Right hindlimb (tissue), 1 donor: ENCODE measurements at places on chromosomes 5 and 9.
A peak's percentile ranks its signal among the peaks of the same experiment; 100 is the strongest.

DNA sequence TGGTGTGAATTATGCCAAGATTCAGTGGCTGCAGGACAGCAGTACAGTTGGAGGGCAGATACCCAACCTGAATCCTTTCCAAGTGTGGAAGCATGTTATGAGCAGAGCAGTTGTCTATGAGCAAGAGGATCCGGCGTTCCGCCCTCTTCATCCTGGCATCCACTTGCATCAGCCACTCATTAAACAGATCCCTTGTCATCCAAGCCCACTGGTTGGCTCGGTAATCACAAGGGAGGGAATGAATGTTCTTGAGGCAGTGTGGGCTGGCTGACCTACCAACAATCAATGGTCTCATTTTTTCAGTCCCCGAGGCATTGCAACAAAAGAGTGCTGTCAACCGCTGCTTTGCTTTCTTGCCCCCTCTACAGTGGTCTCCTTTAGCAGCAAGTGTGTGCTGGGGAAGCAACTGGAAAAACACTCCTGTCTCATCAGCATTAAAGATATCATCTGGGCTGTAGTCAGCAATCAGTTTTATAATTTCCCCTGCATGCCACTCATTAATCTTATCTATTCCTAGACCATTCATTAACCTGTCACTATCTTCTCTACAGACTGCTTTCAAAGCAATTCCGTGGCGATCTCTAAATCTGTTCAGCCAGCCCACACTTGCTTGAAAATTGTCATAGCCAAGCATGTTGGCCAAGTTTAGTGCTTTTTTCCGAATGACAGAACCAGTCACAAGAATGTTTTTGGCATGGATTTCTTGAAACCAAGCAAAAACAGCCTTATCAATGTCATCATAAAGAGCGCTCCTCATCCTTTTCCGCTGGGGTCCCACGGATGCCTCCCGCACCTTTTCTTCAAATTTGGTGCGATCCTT, 4.9 kb downstream of the TIGD6 start:
- DNase-seq, result no peak

- no peak for DNase-seq
Measured at GRCh38 chr9:94135222-94135621, 51.0 kb downstream of the PTPDC1 start.

GRCh38 chr9:38234479-38235170, 157.9 kb upstream of the ALDH1B1 start:
- DNase-seq, result no peak

DNA sequence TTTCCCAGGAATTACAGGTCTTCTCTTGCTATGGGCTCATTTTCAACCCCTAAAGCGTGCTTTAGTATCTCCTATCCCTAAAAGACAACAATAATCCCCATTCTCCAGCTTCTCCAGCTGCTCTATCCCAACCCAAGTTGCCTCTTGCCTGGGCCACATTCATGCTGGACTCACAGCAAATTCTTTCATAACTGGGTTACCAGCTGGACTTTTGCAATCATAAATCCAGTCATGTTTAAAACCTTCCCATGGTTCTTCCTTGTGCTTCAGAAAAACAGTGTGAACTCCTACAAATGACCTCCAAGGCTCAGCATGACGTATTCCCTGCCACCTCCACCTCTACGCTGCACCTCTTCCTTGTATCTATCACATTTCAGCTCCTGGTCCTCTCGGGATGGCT, 346.9 kb downstream of the GADD45G start:
- DNase-seq, result no peak

DNA sequence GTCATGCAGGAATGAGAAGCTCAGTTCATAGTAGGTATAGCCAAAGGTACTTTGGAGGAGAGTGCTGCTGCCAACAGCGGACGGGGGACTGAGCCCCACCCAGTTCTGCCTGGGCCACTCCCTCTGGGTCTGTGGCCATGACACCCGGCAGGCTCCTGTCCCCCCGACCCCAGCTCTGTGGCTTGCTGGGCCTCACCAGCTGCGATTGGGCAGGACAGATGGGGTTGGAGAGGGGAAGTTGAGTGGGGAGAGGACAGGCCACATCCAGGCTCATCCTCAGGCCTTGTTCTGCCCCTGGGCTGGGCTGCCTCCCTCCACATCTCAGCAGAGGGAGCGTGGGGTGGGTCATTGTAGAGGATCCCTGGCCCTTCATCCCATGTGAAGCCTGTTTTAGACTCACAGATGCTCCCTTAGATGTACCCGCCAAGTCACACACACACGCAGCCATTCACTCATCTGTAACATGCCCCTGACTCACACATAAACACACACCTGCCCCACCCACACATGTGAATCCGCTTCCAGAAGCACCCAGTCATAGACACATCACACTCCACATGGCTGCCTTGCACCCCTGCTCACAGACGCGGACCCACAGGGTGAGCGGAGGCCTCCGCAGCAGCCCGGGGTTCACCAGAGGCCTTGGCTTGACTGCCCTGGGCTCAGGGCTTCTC, 48.8 kb downstream of the NTNG2 start:
- DNase-seq, result no peak

- DNase-seq, result peak; percentile 58
Measured at GRCh38 chr5:164504141-164504772, 998.8 kb downstream of the MAT2B start.

GRCh38 chr5:51347157-51347556, 36.1 kb upstream of the ISL1 start:
- no peak for DNase-seq

DNA sequence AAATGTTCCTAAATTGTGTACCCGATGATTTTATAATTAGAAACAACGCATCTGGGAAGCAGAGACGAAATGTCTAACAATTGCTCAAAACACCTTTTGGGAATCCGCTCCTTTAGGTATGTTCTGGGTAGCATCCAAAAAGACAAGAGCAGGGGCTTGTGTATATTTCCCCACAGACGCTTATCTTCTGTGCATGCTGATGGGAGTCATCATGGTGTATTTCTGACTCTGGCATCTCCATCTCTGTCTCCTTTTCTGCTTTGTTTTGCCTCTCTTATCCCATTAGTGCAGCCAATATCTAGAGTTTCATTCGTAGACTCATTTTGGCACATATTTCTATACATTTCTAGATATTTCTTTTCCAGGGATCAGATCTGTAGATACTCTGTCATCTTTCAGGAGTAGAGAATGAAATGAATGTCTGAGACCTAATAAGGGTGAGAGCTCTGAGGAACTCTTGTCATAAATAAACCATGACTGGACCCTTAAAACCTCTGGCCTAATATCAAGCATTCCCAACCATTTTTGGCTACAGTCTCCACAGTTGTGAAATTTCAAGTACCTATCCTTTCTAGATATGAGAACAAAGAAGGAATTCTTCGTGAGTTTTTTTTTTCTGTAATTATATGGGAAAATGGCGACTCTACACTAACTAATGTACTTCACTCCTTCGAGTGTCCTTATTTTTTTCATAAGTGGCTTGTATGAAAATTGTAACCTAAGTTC, 508.2 kb downstream of the ACTL7B start:
- no peak for DNase-seq

DNA sequence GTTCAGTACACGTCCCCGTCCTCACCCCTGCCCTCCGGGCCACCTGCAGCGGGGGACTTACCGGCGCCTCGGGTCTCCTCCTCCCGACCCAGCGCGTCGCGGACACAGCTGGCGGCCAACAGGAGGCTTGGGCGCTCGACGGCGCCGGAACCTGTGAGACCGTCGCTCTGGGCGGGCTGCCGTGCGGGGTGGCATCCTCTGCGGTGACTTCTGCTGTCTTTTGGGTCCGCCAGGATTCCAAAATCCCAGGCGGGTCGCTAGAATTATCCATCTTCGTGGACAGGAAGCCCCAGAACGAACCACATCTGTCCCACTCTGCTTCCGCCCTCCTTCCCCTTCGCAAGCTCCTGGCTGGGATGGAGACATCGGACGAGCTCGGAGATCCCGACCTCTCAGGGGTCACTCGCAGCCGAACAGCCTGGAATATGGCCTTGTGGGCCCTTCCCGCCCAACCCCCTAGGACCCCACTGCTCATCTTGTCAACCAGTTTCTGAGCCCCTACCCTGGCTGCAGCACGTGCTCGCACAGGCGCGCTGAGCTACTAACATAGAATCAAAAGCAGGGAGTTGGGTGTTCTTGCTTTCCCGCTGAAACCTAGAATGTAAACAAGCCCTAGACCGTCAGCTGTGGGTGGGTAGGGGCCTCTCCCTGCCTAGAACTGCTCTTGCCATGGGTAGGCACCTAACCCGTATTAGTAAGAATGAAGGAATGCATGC, 947 bp upstream of the MARCHF3 start:
- DNase-seq, result peak; percentile 43

GRCh38 chr5:10588779-10589447, 25.0 kb downstream of the ANKRD33B start:
- DNase-seq, result no peak
